CD4-positive, alpha-beta T cell treated with Interleukin-15 for 4 hours (primary cell): ENCODE measurements at places on chromosomes 4 and X.

- DNase-seq = no peak
These were observed 207.2 kb upstream of the NPY2R start for GRCh38 chr4:155001251-155001650.

DNA sequence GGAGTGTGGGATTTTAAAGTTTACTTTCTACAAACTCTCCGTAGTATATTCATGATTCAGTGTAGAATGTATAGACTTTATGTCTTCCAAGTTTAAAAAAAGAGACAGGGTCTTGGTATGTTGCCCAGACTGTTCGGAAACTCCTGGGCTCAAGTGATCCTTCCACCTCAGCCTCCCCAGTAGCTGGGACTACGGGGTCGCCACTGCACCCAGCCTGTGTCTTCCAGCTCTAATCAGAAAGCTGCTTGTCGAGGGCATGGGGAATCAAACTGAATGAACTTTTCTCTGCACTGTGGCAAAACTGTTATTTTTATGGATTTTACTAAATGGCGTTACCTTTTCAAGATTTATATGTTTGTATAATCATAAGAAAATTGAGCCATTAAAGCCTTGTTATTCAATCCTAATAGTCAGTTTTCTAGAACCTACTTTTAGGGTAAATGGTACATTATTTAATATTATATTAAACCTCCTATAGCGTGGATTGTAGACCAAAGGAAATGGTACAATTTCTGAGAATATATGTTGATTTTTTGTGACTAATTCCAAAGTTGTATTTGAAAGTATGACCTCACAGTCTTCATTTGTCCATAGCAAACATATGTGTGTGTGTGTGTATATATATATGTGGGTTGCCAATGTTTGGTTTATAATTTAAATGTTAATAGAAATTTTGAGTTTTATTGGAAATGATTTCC, 1.1 kb downstream of the BLOC1S4 start:
- no peak for DNase-seq

DNA sequence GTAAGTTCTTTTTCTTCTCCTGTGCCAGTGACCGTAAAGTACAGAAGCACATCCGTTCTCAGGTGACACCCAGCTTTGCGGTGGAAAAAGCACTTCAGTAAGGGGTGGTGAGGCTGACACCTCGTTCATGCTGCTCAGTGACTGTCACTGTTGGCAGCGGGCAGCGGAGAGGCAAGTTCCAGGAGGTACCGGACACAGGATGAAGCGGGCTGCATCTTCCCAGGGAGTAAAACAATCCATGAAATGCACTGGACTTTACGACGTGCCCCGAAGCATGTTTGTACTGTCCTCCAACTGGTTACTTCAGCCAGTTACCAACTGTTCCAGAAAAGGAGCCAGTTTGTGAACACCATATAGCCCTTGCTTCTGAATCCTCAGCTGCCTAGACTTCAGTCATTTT, 110.7 kb downstream of the ZNF827 start:
- DNase-seq = no peak

- DNase-seq = no peak
These were observed 145.8 kb upstream of the SFRP2 start for GRCh38 chr4:153934688-153935017.

GRCh38 chr4:152601156-152601555, 65.3 kb upstream of the FBXW7 start:
- DNase-seq = no peak

DNA sequence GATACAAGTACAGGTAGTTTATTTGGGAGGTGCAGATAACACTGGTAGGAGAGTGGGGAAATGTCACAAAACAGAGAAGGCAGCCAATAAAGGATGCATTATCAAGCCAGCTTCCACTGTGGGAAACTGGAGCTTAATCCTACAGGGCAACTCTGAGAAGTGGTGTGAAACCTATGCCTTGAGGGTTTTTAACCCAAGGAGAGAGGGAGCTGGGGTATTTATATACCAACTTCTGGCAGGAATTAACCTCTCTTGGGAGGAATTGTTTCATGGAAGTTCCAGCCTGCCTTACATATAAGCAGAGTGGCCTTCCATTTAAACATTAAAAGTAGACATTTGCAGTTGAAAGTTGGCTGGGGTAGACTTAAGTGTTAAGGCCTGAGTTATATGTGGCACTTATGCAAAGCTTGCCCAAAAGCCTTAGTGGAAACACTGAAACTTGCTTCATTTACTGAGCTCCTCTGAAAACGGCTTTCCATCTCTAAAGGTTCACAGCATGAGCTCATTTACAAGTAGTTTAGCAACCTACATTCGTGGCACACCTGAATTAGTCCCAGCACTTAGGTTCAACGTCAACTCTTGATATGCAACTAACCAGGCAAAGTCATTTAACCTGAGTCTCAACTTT, 19.2 kb downstream of the MAGEB17 start:
- no peak for DNase-seq

GRCh38 chr4:150814873-150815272, 200.2 kb downstream of the LRBA start:
- DNase-seq = no peak

DNA sequence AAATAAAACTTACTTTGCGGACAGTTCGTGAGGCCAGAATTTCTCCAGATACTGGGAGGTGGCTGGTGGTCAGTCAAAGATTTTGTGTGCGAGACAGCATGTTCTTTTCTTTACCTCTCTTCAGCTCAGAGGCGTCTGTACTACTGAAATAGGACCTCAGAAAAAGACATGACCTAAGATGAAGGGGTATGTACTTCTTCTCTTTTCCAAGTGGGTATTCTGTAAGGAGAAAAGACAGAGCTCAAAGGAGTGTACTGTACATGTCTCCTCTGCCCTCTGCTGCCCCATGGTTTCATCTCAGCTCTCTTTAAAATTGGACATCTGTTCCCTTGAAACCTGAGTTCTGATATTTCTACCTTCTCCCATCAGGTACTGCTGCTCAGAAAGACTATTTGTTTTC, 38.1 kb downstream of the SEPTIN11 start:
- no peak for DNase-seq

GRCh38 chr4:150387981-150388380, 194.0 kb upstream of the MAB21L2 start:
- no peak for DNase-seq

- no peak for DNase-seq
These were observed 52.6 kb upstream of the ARX start for GRCh38 chrX:25068340-25068739.

DNA sequence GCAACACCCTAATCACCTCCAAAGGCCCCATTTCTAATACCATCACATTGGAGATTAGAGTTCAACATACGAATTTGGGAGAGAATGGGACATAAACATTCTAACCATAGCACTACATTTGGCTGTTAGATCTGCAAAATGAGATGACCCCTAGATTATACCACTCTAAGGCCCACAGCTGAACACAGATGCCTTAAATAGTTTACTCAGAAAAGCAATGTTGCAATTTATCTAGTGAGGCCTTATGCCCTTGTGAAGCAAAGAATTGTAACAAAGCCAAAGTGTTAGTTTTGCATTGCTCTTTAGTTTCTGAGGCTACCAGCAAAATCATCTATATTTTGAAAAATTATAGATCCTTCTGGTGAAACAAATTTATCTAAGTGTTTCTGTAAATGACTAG, 31.6 kb upstream of the ARHGEF6 start:
- DNase-seq = no peak

DNA sequence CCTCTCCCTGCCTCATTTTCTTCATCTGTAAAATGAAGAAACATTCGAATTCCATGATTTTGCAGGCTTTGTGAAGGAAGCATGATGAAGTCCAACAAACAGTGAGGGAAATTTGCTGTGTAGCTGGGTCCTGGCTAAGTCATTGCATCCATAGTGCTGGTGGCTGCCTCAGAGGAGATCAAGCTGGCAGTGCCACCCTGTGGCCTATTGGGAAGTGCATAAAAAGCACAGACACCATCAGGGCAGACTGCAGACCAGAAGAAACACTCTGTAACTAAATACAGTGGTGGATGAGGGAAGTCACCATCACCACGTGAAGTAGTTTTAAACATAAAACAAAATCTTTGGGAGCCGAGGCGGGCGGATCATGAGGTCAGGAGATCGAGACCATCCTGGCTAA, 40.7 kb upstream of the DDX3X start:
- no peak for DNase-seq

GRCh38 chr4:95165926-95166524, 382.7 kb downstream of the UNC5C start:
- peak; percentile 57 for DNase-seq
